ENCODE measurements at places on chromosomes 7 and 10.

DNA sequence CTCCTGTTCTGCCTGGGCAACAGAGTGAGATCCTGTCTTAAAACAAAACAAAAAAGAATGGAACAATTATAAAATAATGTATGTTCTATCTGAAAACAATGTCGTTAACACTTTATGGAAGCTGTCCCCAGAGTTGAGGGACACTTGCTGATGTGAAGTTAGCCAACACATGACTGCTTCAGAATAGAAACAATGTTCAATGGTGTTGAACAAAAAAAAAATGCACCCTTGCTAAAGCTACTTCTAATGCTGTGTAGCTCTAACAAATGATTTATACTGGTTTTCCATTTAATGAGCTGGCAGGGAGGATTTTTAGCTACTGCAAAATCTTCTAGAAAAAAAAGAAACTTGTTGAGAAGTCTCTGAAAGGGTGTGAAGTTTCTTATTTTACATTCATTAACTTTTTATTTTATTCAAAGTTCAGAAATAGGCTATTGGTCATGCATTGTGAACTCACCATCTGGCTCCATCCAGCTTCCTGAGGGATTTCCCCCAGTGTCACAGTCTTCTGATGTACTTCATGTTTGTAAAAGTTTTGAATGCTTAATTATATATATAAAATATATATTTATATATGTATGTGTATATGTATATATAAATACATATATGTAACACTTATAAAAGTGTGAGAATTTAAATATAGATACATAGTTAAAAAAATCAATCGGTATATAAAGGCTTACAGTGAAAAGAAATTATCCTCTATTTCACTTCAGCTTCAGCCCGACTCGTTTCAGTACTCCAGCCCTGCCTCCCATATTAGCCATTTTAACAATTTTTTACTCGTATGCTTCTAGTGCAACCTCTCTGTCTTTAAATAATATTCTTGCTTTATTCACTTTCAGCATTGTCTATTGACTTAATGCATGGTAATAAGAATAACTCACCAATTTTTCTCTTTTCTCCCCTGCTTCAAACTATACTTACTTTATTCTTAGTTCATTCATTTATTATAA is 35.0 kb downstream of the HDAC9 start:
- DNase-seq: no peak

GRCh38 chr7:28369523-28369922 is 42.8 kb upstream of the CREB5 start:
- DNase-seq: no peak

DNA sequence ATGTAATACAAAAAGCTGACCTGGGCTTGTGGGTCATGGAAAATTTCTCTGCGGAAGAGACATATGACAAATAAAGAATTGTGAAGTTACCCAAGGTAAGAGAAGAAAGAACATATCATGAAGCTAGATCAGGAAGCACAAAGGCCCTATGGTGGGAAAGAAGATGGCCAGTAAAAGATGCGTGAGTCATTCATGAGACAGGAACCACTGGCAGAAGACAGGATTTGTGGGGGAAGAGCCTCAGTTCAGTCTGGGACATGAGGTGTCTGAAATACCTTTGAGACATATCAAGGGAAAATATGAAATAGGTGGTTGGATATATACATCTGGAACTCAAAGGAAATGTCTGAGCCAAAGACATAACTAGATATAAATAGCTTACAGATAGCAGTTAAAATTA is 27.7 kb upstream of the AMPH start:
- DNase-seq: no peak

DNA sequence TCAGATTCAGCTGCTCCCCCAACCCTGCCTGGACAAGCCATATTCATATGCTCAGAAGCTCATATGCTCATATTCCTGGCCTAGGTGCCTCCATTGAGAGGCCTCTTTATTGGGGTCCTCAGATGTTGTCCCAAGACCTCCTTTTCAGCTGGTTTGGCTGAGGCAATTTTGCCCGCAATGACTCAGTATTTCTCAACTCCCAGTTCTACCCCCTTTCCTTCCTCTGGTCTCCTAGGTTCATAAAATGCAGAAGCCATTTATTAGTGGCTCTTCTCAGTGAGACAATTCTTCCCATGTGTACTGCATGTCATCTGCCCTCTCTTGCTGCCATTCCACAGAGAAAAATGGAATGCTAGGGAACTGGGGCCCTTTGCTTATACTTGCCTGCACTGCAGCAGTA is 110.7 kb downstream of the INHBA start:
- DNase-seq: no peak

DNA sequence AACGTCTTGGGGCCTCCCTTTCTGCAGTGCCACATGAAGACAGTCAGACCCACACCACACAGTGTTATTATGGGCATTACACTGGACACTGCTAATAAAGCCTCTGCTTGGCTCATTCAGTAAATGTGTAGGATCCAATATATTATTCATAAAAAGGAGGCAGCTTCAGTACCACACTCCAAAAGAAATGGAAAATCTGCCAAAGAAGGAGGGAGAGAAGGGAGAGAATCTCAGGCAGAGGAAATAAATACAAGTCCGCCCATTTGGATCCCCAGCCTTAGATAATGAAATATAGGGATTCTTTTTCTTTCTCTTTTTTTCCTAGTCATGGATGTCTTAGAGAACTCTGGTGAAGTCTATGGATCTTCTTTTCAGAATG is 162.2 kb downstream of the ELMO1 start:
- DNase-seq: no peak

GRCh38 chr10:114544045-114544659 is 113.9 kb downstream of the ABLIM1 start:
- DNase-seq: no peak

DNA sequence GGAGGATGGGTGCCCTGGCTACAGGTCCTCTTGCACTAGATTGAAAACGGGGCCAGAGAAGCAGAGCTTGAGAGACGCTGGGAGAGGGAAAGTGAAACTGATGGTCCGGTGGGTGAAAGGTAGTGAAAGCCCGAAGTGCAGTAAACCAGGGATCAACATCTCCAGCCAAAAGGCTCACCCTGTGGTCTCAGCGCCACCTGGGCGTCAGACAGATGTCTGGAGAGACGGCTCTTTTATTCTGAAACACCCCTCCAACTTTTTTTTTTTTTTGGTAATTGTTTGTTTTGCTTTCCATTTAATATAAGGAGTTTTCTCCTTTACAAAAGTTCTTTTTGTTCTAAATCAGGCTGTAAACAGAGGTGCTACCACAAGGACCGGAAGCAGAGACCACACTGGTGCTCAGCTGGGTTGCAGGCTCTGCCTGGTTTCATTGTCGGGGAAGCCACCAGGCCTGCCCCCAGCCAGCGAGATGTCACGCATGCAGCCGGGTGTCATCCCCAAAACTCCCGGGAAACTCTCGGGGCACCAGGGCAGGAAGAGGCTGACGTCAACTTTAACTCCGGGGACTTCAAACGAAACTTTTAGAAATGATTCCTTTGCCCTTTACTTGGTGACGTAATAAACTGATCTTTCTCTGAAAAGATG is 11.2 kb downstream of the IL2RA start:
- DNase-seq: peak; percentile 68

GRCh38 chr7:33707427-33707826 is 197.9 kb upstream of the BMPER start:
- no peak for DNase-seq

GRCh38 chr10:113917636-113918035 is 63.2 kb downstream of the NHLRC2 start:
- DNase-seq: no peak

Data from Caco-2 (cell line).